ENCODE measurements at places on chromosomes 7 and 10.

DNA sequence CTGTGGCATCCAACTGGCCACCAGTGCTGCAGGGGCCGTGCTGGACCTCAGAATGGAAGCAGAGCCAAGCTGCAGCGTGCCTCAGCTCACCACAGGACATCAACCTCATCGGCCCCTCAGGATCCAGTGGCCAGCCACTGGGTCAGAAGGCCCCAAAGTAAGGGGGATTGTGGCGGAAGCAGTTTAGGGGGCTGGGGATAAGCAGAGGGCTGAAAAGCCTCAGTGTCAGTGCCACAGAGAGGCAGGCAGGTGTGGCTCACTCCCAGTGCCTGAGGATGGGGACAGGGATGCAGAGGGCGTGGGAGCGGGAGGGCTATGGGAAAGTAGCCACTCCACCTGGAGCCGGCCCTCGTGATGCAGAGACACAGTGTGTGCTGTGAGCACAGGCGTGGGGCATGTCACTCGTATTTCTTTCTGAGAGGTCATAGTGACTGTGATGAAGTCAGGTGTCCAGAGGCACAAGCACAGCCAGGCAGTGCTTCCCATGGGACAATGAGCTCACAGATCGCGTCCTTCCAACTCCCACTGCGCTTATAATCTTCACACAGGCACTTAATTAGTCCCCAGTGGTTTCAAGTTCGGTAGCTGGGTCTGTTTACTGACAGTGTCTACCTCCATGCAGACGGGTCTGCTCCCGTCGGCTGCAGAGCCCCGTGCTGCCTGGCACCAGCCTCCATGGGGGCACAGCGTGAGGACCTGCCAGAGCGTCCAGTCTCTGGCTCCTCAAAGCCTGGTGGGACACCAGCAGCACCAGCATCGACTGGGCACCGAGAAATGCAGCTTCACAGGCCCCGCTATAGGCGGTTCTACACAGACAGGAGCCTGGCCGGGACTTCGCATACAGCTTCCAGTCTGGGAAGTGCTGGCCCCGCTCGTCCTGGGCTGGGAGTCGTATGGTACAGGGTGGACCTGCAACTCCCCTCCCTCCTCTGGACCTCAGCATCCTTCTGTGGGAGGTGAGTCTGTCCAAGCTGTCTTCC is 42.9 kb upstream of the CNPY1 start:
- no peak for DNase-seq

DNA sequence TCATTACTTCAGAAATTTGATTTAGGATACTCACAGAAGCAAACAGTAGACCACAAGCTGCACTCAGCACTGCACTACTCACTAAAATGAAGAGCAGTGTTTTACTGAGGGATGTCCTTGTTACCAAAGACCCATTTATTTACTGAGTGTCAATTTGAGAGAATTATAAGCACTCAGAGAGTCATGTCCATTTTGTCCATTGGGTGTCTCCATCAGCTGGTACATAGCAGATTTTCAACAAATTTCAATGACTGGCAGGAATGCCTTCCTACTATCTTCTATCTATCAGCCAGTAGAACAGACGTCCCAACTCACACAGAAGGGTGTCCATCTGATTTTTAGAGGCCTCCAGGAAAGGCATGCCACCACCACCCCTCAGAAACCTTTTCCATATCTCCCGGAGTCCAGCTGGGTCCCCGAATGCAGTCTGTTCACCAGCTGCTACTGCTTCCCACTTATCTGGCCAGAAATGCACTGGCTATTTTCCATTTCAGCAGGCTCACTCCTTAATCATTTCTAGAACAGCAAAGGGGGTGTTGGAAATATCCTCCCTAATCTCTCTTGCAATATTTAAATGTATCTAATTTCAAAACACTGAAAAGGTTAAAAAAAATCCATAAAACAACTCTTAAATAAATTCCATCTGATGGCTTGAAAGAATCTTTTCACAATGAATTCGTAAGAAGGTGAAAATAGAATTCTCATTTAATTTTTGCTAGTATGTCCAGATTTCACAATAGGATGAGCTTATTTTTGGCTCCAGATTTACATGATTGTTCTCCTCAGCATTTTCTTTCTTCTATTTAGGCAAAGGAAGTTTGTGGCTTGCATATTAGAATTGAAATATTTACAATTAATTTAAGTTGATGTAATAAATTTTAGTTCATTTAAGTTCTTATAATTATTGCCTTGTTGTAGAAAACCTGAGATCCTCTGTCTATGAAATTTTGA is 1164.0 kb upstream of the CELF2 start:
- DNase-seq = peak; percentile 69

DNA sequence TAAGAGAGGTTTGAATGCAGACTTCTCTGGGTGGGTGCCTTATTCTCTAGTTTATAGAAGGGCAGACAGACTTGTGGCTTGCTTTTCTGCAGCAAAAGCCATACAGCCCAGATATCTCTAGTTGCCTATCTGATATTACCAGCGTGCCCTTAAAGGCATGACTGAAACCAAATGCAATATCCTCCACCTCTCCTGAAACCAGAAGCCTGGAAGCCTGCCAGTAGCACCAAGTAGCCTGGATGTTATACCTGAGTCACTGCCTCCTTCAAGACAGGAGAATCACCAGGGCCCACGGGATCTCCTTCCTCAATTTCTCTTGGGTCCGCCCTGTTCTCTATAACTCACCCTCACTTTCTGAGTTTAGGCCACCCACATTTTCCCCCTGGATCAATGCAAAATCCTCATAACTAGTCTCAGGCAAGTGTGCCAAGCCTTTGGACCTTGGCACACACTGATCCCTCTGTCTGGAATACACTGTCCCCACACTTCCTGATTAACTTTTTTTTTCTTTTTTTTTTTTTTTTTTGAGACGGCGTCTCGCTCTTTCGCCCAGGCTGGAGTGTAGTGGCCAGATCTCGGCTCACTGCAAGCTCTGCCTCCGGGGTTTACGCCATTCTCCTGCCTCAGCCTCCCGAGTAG is 638.4 kb downstream of the GALNT17 start:
- no peak for DNase-seq

DNA sequence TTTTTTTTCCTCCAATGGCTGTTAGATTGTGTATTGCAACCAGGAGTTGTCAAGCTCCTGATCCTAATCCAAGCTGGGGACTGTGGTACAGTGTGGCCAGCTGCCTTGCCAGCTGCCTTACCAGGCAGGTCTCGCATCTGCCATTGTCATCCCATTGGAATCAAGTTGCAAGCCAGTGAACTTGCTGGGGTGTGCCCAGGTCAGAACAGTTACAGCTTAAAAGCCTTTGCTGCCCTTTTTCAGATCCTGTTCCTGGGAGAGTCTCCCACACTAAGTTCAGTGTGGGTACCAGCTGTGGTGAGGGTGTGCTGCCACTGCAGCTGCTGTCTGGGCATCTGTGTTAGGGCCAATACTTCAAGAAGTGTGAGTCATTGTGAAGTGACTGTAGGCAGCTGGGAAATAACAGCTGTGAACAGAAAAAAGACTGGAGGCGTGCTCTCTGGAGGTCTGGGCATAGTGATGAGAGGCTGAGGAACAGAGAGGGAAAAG is 72.8 kb downstream of the CCNY start:
- no peak for DNase-seq

DNA sequence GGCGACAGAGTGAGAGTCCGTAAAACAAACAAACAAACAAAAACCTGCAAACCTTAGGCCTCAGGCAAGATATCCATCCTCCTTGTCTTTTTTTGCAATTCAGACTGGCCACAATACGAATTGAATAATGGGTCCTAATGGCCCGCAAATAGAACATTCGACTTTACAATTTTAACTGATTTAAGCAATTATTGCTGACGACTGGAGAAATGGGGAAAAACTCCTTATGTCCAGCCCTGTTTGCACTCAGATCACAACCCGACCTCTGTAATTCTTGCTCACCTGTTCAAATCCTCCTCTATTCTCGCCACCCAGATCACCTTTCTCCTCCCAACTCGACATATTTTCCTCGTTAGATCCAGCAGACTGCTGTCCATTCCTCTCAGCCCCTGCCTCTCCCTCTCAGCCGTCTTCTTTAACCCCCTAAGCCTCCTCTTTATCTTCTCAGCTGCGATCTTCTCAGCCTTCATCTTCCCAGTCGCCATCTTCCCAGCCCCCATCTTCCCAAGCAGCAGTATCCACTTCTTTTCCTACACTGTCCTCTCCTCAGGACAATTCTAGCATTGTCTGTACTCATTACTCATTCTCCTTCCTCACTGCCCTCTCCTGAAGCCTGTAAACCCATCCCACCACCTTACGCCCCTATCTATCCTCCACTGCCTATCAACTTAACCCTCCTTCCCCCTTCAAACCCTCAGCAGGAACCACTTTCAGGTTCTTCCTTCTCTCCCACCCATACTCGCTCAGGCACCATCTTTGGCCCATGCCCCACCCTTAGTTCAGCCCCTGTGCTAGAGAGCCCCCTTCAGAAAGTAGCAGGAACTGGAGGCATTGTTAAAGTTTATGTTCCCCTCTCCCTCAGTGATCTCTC is 61.8 kb downstream of the LRRC17 start:
- peak; percentile 70 for DNase-seq

DNA sequence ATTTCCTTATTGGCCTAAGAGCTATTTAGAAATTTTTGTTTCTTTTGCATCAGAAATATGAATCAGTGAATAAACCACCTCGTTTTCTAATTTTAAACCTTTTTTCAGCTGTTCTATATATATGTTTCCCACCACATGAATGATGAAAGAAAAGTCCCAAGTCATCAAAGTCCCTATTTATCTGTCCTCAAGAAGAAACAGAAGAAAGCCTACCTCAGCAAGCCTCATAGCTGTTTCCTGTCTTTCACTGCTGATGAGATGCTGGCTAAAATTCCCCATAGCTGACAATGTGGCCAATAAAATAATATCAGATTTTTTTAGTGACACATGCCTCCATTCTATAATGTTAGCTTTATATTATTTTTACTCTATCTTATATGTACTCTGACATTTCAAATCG is 54.2 kb downstream of the SEC61G start:
- DNase-seq = no peak

DNA sequence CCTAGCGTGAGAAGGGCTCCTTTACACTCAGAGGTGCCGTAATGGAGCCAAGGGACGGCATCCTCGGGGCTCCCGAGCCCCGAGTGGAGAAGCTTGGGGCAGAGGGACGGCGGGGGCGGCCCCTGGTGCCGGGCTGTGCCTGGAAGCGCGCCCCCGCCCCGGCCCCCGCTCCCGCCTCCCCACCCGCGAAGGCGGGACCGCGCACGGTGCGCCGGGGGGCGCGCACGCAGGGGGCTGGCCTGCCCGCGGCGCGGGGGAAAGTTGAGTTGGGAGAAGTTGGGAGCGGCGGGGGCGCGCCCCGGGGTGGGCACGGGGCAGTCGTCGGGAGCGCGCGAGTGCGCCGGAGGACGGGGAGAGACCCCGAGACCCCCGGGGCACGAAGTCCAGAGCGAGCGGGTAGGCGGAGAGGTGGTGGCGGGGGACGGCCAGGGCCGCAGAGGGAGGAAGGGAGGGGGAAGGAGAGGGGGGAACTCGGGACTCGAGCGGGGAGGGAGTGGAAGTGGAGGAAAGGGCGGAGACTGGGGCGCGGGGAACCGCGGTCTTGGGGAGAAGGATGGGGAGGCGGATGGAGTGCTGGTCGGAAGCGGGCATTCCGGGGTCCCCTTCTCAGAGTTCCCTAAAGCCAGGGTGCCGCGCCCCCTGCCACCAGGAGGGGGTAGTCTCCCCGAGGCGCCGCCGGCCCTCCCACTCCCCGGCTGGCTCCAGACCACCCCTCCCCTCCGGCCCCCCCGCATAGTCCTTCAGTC is at the start of gene SLC4A2:
SLC4A2 (plus strand) TSS at position 223 of the 746 bp plus-strand sequence. CDS start 2,399 bp downstream, outside the sequence.
- peak; percentile 90 for DNase-seq

GRCh38 chr7:139798221-139798620 is 20.4 kb upstream of the HIPK2 start:
- no peak for DNase-seq

DNA sequence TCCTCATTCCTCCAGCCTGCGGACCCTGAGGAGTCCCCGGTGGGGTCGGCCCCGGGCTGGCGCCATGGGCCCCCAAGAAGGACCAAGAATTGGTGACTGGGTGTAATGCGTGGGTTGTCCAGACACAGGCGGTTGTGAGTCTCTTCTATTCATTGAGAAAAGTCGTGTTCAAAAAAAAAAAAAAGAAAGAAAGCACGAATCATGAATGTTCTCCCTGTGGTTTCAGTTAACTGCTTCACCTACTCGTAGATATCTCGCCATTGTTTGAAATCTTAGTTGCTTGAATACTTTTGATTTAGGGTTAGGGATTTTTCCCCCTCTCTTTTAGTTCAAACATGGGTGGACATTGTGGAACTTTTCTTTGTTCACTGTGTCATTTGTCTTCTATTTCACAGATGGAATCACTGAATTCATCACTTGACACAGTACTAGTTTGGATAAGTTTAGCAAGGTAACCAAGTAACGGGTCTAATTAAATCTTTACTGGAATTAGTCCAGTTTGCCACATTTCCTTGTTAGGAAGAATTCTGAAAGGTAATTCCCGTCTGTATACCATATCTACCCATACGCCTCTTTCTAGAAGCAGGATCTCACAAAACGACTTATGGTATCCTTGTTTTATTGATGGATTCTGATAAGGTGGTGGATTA is 775 bp downstream of the STARD3NL start:
- DNase-seq = peak; percentile 51

DNA sequence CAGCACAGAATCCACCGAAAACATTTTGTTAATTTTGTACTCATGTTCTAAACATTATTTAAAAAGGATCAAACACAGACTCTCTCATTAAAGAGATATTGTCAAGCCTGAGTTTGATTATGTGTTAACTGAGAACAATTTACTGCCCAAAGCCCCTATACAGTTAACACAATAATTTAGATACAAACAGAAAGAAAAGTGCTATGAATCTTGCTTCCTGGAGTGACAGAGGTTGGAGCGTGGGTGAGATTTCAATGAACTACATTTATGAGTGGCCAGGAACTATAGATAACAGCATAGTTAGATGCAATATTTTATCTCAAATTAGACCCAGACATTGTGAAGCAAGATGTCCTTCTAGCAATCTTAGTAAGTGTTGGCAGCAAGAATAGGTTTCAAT is 448.9 kb upstream of the ETV1 start:
- no peak for DNase-seq

- DNase-seq = no peak
Measured at GRCh38 chr7:50706469-50706937, 76.2 kb downstream of the GRB10 start.

DNA sequence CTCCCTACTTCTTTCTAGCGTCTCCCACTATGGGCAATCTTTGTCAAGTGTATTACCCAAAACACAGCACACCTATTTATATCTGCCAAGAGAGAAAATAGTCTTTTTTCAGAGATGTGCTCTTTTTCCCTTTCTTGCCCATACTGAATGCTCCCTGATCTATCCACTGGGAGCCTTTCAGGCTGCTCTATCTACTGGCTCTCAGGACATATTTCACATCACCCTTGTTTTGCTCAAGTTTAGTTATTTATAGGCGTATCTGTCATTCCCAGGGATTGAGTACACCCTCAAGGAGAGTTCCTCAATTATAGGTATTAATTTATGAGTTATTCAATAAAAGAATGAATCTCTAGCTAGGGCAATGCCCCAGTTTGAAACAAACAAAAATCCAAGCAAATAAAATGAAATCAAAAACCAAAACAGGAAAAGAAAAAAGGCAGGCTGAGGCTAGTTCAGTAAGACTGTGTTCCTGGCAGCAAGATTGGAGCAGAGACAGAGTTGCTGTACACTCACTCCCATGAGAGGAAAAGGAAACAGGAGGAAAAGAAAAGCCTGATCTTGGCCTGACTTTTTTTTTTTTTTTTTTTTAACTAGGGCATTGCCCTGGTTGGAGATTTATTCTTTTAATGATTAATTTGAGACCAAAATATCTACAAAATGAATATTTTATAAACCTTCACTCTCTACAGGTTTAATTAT is 665.9 kb upstream of the PCDH15 start:
- DNase-seq = no peak

- DNase-seq = no peak
Measured at GRCh38 chr10:52652431-52653262, 119.9 kb downstream of the MBL2 start.

- DNase-seq = no peak
Measured at GRCh38 chr10:60726257-60726656, 52.0 kb upstream of the CDK1 start.
